ENCODE measurements at places on chromosomes 3 and 15. TPM values are rescaled to one million over a fixed set of nuclear protein-coding genes. Genes with fewer than 3 reads are reported as not detected.

TTLL13 gene
- not detected for total RNA-seq

GPR62 gene
- total RNA-seq = 0.38 TPM

SHF gene
- total RNA-seq = 15.6 TPM

ADGRG7 gene
- not detected for total RNA-seq

DNA sequence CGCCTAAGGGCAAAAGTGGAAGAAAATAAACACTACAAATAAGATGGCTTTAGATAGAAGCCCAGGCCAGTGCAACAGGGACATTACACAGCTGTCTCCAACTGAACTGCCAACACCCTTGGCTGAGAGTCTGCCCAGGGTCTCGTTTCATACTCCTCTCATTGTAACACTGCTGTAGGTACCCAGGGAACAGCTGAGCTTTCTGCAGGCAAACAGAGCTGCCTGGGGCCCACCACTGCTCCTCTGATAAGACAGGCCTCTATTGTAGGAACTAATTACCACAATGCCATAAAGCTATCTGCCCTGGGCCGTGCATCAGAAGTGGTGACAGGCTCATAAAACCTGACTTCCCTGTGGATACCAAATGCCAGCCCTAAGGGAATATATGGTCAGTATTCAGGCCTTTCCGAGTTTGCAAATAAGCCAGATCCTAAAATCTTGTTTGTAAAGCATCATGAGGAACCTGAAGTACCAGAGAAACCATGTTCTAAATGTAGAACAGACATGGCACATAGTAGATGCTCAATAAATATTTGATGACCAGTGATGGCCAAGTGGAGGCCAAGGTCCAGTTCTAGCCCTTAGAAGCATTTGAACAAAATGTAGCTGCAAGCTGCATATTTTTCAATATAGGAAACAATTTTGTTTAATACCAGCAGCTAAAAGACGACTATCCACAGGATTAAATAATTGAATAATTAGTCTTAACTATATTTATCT lies 84.3 kb upstream of the NEO1 start:
- no peaks in the 10 kb centered on the region for H3K4me1 ChIP-seq
- no peaks in the 10 kb centered on the region for H3K27me3 ChIP-seq
- H3K27ac ChIP-seq = no peak overlapping the region
- no peak overlapping the region for H3K4me3 ChIP-seq
- H3K36me3 ChIP-seq = no peaks in the 10 kb centered on the region

GRCh38 chr15:46751303-46751702 lies 966.0 kb upstream of the SEMA6D start:
- no peaks in the 10 kb centered on the region for H3K36me3 ChIP-seq
- H3K4me3 ChIP-seq = no peak overlapping the region
- no peak for DNase-seq
- H3K27me3 ChIP-seq = no peaks in the 10 kb centered on the region
- peaks cover 6% of the 10 kb centered on the region for H3K4me1 ChIP-seq
- H3K27ac ChIP-seq = no peak overlapping the region

Data from GM23338 (cell line).